Adipocyte (in vitro differentiated cells): ENCODE measurements at places on chromosomes 3 and 15.

- peak; percentile 69 for DNase-seq
Observed at GRCh38 chr15:34753236-34753894, 1.4 kb downstream of the GJD2 start.

- no peak for DNase-seq
Observed at GRCh38 chr15:80545078-80545477, 140.9 kb downstream of the ARNT2 start.

GRCh38 chr3:193795062-193795690, 202.2 kb downstream of the OPA1 start:
- no peak for DNase-seq

DNA sequence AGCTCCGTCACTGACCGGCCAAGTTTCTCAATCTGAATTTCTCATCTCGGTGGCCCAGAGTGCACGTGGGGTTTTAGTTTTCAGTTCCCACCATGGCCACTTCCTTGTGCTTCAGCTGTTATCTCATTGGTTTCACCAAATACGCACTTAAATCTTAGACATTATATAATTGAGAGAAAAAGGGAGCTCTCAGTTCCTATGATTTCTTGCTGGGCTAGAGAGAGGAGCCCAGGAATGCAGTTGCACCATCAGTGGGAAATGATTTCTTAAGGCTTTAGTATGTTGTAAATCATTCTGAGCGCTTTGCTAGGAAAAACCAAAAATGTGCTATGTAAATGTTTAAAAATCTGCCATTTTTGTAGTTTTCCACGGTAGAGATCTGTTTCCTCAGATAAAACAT, 53.2 kb downstream of the OXNAD1 start:
- DNase-seq = peak; percentile 77

GRCh38 chr3:66179793-66180192, 41.0 kb upstream of the SLC25A26 start:
- no peak for DNase-seq

- DNase-seq = no peak
Observed at GRCh38 chr3:69321301-69322157, 64.4 kb downstream of the FRMD4B start.

DNA sequence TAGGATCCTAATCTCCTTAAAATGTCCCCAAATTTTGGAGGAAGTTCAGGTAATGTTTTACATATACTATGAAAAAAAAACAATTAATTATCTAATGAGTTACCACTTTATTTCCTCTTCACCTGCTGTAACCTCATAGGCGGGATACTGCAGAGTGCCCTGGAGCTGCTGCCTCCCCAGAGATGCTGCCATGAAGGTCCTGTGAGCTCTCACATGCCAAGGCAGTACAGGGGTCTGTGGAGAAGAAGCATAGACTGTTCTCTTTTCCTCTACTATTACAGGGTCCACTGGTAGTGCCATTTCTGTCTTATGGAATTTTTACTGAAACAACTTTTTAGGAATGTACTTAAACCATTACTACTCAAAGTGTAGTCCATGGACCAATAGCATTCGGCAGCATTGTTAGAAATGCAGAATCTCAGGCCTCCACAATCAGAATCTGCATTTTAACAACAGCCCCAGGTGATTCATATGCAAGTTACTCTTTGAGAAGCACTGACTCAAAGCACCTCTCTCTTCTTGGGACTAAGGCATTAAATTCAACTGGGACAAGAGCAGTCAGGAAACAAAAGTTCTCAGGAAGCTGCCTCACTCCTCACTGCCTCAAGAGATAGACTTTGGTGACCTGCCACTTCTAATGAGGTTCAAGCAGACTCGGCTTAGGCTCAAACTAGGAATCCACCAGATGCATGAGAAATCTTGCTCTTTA, 30.3 kb upstream of the CPOX start:
- no peak for DNase-seq

DNA sequence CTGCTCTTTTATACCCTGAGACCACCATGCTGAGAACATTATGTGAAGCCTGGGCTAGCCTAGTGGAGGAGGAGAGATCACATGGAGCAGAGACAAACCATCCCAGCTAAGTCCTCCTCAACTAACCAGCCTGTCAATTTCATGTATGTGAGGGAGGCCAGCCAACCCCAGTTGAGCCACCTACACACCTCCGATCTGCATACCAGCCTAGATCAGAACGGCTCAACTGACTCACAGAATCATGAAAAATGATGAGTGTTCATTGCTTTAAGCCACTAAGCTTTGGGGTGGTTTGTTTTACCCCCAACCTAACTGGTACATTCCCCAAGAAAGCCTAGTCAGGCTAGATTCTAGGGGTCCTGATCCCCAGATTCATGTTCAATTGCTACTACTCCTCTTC, 19.4 kb upstream of the CA12 start:
- DNase-seq = peak; percentile 15

DNA sequence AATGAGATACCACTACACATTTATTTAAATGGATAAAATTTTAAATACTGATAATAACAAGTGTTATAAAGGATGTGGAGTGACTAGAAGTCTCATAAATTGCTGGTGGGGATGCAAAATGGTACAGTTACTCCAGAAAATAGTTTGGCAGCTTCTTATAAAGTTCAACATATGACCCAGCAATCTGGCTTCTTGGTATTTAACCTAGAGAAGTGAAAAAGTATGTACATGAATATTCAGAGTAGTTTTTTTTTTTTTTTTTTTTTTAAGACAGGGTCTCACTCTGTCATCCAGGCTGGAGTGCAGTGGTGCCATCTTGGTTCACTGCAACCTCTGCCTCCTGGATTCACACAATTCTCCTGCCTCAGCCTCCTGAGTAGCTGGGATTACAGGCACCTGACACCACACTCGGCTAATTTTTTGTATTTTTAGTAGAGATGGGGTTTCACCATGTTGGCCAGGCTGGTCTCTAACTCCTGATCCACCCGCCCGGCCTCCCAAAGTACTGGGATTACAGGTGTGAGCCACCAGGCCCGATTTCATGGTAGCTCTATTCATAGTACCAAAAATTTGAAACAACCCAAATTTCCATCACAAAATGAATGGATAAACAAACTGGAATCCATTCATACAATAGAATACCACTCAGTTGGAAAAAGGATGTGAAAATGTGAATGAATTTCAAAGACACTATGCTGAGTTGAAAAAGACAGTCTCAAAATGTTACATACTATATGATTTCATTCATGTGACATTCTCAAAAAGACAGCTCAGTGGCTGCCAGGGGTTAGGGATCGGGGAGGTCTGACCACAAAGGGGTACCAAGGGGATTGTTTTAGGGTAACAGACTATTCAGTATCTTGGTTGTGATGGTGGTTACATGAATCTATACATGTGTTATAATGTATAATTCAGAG, 14.4 kb downstream of the RRP9 start:
- DNase-seq = no peak

DNA sequence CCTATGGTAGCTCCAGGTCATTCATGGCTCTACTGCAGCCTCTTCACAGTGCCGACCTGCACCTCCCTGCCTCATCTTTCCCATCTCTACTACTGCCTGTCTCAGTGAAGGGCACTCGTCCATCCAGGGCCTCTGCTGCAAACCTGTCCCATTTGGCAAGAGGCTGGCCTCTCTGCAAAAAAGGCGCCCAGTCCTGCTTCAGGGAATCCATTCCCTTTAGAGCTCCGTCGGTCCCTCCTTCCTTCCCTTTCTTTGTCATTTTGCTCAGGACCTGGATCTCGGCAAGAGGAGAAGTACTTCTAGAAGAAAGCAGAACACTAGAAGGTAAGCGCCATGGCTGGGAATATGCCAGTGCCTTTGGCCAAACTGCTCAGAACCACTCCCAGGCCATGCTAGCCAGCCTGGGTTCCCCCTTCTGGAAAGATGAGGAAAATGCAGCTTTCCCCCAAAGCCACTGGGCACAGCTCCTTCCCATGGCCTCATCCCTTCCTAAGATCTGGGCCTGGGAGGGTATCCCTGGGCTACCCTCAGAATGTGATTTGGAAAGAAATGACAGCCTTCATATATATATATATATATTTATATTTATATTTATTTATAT, 6.4 kb upstream of the ISL2 start:
- peak; percentile 58 for DNase-seq

DNA sequence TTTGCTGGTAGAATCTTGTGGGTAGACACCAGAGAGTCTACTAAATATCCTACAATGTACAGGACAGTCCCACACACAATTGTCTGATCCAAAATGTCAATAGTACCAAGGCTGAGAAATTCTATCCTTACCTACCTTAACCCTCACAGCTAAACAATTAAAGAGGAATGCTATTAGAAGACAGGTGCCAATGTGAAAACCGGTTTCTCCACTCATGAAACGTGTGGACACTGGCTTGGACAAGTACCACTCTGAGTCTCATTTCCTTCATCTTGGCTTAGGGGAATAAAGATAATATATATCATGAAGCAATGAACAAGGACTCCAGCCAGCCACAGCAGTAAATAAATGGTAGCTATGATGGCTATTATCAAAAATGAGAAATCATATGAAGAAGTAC, 90.2 kb downstream of the RFTN1 start:
- no peak for DNase-seq

- no peak for DNase-seq
Observed at GRCh38 chr3:76694063-76694462, 345.8 kb upstream of the ROBO2 start.

- no peak for DNase-seq
Observed at GRCh38 chr3:15342246-15342645, 9.9 kb upstream of the SH3BP5 start.

GRCh38 chr3:31081018-31081662, 186.7 kb upstream of the GADL1 start:
- no peak for DNase-seq

DNA sequence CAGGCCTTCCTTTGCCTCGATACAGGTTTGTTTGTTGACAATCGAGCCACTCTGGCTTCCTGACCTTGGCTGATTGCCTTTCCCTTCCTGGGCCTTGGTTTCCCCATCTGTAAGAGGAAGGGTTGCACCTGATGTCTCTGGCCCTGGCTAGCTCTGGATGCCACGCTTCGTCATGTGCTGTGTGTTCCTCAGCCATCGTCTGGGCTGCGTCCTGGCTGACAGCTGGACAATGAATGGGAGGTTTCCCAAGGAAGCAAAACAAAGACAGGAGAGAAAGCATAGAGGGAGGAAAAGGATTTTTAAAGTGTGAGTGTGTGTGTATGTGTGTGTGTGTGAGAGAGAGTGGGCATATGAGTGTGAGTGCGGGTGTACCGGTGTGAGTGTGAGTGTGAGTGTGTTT, 65.2 kb upstream of the HACD2 start:
- no peak for DNase-seq

GRCh38 chr15:89777782-89778380, 1.7 kb downstream of the MESP2 start:
- no peak for DNase-seq

- no peak for DNase-seq
Observed at GRCh38 chr15:50798684-50799083, 33.2 kb upstream of the SPPL2A start.

DNA sequence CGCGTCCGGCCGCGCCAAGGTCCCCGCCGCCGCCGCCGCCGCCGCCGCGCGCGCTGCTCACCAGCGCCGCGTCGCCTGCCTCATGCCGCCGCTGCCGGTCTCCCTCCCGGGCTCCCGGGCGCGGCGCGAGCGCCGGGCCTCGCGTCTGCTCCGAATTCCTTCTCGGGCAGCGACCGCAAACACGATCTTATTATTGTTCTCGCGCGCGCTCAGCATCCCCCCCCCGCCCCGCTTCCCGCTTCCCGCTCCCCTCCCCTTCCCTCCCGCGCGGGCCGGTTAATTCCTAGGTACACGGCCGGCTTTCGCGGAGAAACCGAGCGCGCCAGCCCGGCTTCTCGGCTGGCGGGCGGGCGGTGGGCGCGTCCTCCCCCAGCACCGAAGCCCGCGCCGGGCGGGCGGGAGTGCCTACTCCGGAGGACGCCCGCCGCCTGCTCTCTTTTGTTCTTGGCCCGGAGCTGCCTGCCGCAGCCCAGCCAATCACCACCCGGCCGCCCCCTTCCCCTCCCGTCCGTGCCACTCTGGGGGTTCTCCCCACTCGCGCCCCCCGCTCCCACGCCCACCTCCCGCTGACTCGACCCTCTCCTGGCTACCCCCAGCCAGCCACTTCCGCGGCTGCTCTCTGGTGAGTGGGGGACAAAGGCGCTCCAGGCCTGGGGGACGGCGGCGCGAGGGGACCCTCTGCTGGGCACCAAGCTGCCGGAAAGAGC, at the start of gene HDGFL3:
Gene HDGFL3, minus strand, starts transcription at position 164 of the 707 bp plus-strand sequence. CDS start 409 bp downstream, outside the sequence.
- peak; percentile 81 for DNase-seq

DNA sequence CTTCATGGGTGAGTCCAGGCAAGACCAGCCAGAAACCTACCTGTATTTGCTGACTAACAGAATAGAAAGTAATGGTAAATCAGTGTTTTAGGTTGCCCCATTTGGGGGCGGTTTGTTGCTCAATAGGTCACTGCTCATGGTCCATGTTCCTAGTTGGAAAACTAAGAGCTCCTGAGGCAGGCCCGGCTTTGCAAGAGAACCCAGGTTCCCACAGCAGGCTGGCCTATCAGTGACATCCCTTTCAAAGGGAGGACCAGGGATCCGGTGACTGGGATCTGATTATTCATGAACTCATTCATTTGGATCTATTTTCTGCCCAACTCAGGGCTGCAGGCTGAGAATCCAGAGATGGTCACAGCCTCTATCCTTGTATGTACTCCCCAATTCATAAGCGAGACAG, 163.9 kb downstream of the WNT7A start:
- DNase-seq = no peak

- DNase-seq = no peak
Observed at GRCh38 chr15:64544450-64544849, 84.1 kb downstream of the ZNF609 start.

- no peak for DNase-seq
Observed at GRCh38 chr3:193730511-193730910, 137.5 kb downstream of the OPA1 start.

GRCh38 chr15:78045189-78045588, 32.3 kb downstream of the TBC1D2B start:
- no peak for DNase-seq

GRCh38 chr3:120369037-120369467, 19.9 kb upstream of the LRRC58 start:
- DNase-seq = no peak

DNA sequence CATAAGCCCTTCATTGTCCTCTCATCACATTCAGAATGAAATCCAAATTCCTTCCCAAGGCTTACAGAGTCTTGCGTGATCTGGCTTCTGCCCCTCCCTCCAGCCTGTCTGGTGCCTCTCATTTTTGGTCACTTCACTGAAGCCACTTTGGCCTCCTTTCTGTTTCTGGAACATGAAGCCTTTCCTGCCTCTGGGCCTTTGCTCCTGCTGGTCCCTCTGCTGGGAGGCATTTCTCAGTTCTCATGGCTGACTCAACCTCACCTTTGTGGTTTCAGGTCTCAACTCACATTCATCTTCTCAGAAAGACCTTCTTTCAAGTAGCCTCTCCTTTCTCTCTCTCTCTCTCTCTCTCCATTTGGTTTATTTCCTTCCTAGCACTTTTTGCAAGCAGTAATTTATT, 43.9 kb upstream of the BHLHE40 start:
- DNase-seq = no peak

GRCh38 chr3:161369531-161369930, 1.8 kb downstream of the SPTSSB start:
- no peak for DNase-seq
